ENCODE measurements at places on chromosomes 3 and 15.

- no peak for DNase-seq
Measured at GRCh38 chr3:160885791-160886286, 129.8 kb downstream of the PPM1L start.

GRCh38 chr15:62517541-62517940 lies 352.5 kb upstream of the C2CD4B start:
- no peak for DNase-seq

GRCh38 chr3:113626503-113627371 lies 69.7 kb downstream of the USF3 start:
- DNase-seq = no peak

DNA sequence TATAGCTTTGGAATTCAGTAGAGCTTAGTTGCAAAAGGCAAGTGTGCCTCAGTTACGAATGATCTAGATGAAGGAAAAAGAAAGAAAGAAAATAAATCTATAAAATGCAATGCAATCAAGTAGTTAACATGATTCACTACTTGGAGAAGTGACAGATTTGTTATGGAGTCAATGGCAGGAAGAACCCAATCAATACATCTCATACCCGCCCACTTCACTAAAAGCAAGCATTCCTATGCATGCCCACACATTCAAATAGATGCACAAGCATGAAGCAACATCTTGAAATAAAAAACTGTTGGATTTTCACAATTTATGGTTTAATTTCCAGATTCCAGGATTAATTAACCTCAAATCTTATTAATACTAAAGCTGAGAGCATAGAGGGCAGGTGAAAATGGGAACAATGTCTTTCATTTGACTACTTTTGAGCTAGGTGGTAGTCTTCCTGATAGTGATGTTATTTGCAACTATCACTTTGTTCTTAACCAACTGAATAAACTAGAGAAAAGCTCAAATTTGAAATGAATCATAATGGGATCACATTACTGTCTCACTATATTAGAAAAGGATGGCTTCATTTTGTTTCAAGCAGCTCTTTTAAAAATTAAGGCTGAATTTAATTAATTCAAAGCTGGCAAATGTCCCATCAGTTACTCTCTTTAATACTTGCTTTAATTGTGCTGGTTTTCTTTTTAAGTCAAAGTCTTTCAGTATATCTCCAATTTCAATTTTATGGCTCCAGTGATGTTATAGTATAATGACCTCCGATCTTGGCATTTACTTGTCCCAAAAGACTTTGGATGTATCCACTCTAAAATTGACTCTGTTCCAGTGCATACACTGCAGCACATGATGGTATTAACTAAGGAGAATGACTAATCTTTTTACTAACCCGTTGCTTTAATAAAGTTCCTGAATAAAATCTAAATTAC lies 46.7 kb upstream of the CCDC50 start:
- no peak for DNase-seq

GRCh38 chr15:27398631-27399161 lies 427.7 kb downstream of the GABRG3 start:
- DNase-seq = no peak

- DNase-seq = no peak
Measured at GRCh38 chr15:56894601-56895000, 23.8 kb upstream of the TCF12 start.

DNA sequence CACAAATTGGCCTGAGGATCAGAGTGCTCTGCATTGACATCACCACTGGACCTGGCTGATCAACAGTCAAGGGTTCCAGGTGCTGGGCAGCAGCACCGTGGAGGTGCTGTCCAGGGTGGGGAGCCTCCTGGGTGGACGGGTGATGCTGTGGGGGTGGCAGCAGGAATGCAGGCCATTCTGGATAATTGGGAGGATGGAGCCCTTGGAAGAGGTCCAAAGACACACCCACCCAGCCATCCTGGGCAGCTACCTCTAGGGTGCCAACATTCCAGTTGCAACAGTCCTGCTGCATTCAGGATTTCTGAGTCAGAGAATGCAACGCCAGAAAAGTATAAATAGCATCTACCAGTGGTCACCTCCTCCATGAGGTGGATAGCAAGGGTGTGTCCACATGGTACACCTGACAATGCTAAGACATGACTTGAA lies 26.8 kb downstream of the STARD5 start:
- no peak for DNase-seq

DNA sequence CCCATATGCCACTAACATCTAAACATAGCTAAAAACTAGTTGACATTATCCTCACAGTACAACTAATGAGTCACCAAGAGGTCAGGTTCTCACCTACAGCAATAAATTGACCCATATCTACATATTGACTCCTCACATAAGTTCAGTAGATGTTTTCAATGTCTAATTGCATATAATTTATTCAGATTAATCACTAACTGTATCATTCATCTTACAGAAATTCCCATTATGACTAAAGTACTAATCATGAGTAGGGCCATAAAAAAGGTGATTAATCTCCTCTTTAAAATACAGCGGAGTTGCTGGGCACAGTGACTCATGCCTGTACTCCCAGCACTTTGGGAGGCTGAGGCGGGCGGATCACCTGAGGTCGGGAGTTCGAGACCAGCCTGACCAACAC lies 82.4 kb upstream of the ST3GAL6 start:
- DNase-seq = no peak

GRCh38 chr3:41874022-41874421 lies 87.9 kb downstream of the ULK4 start:
- DNase-seq = no peak

DNA sequence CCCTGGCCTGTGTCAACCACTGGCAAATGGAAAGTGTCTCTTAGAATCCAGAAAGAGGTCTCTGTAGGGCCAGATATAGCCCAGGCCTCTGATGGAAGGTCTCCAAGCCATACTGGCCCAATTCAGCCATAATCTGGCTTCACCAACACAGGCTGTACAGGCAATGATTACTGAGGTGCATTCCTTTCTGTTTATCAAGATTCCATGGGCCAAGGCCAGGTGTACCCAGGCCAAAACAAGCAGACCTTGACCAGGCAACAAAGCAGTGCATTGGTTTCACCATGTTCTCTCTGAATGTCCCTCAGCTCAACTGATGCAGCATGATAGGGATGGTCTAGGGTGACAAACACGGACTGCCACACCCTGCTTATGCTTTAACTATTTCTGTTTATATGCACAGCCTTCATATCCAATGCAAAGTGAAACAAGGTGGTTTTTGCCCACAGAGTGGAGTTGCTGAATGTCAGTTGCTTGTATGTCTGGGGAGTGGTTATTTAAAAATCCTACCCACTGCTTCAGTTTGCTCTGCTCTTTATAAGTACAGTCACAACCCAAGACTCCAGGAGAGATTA lies 25.2 kb downstream of the CCNL1 start:
- no peak for DNase-seq

DNA sequence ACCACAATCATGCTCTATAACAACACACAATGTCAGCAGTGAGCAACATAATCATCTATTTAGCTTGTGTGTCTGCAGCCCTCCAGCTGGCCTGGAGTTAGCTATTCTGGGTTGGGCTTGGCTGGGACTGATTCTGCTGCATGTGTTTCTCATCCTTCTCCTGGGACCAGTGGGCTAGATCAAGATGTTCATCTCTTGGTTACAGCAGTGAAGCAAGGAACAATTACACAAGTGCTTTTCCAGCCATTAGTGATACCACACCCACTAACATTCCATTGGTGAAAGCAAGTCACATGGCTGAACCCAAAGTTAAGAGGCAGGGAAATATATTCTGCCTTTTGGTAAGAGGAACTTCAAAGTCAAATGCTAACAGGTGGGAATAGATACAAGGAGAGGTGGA lies 14.6 kb downstream of the NUDT16 start:
- DNase-seq = no peak

- no peak for DNase-seq
Measured at GRCh38 chr3:43366481-43366880, 80.1 kb downstream of the SNRK start.

- DNase-seq = no peak
Measured at GRCh38 chr3:116322750-116323375, 122.4 kb downstream of the LSAMP start.

DNA sequence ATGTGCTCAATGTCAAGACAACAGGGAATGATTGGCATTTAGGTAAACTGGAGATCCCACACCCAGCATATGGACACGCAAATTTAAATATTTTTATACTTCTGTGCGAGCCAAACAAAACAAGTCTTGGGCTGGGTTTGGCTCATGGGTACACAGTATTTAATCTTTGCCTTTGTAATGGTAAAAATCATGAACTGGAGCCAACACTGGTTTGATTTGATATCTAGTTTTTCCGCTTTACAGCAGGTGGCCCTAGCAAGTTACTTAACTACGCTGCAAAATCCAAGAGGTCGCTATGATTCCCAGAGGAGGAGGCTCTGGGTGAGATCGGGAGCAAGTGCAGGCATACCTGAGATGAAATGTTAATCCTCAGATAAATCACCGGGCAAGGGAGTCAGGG lies 207.9 kb upstream of the SATB1 start:
- DNase-seq = no peak

- DNase-seq = no peak
Measured at GRCh38 chr3:178669758-178670157, 133.5 kb downstream of the KCNMB2 start.

GRCh38 chr15:84611631-84612030 lies 10.8 kb downstream of the ZSCAN2 start:
- DNase-seq = no peak

- no peak for DNase-seq
Measured at GRCh38 chr3:47425959-47426358, 45.1 kb downstream of the PTPN23 start.

GRCh38 chr15:53037904-53038654 lies 247.9 kb upstream of the ONECUT1 start:
- DNase-seq = no peak

DNA sequence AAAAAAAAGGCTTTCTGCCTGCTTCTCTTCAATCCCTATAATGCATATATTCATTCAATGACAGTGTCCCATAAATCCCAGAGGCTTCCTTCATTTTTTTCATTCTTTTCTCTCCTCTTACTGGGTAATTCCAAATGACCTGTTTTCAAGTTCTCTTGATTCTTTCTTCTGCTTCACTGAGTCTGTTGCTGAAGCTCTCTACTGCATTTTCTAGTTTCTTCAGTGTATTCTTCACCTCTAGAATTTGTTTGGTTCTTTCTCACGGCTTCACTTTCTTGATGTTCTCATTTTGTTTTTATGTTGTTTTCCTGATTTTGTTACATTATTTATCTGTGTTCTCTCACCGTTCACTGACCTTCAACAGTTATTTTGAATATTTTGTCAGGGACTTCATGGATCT lies 141.6 kb downstream of the SCAPER start:
- DNase-seq = no peak

DNA sequence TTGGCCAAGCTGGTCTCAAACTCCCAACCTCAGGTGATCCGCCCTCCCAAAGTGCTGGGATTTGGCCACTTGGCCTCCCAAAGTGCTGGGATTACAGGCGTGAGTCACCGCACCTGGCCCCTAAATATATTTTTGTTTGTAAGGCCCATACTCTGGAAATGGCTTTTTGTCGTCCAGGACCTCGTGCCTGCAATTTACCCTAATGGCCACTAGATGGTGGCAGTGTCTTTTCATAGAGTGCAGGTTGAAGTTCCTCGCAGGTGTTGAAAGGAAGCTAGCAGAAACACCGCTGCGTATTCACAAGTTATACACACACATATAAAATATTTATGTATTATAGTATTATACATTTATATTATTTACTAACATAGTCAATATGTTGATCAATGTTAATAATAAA lies 97.2 kb downstream of the LRTM1 start:
- DNase-seq = no peak

DNA sequence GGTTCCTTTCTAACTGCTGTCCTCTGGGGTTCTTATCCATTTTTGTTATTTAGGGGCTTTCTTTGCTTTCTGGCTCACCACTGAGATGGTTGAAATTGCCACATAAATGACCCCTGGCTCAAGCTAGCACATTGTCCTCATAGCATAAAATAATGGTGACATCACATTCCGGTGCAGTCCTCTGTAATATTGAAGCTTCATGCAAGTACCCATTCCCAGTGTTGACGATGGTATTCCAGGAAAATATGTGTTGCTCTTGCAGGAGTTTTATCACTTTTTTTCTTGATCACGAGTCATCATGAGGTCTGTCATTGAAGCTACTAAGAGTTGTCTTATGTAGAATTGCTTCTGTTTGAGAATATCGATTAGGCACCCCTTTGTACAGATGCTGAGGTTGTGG lies 56.1 kb downstream of the CRTC3 start:
- DNase-seq = no peak

DNA sequence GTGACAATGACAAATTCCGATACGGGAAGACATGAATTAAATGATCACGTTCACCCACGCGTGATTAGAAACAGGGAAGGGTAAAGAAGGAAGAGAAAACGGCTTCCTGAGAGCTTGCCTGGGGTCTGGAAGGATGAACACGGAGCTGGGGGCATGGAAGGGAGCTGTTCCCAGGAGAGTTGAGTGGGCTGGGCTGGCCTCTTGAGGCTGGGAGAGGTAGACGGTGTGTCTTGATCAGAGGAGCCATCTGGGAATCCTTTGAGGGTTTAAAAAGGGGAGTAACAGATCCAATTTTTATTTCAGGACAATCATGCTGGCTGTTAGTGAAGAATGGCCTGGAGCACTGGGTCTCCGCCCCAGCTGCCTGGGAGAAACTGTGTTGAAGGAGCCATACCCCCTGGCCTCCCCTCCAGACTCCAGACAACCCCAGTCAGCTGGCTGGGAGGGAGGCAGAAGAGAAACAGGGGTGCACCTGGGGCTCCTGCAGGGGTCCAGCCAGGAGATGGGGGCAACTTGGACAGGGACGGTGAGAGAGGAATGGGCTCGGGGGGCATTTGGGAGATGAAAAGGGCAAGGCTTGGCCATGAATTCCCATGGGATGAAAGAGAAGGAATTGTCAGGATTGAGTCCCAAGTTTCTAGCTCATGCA lies 53.6 kb upstream of the CGNL1 start:
- no peak for DNase-seq

GRCh38 chr3:197015790-197016736 lies 13.6 kb downstream of the MELTF start:
- DNase-seq = no peak

DNA sequence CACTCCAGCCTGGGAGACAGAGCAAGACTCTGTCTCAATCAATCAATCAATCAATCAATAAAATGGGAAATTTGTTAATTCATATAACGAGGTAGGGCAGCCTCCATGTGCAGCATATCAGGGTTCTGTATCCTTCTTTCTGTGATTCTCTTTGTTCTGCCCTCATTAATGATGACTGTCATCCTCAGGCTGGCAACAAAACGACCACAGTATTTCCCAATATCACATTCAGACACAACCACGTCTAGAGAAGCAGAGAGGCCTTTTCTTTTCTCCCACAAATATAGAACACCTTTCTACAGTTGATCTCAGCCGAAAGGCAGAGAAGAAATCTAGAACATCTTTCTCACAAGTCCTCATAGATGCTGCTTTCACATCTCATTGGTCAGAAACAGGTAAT lies 11.2 kb downstream of the CEP19 start:
- DNase-seq = no peak

GRCh38 chr15:71647487-71647808 lies 162.9 kb upstream of the NR2E3 start:
- DNase-seq = no peak

GRCh38 chr15:87744815-87745214 lies 511.7 kb downstream of the NTRK3 start:
- no peak for DNase-seq
